NCI-H1092 treated with DMSO at 0.1 percent for 48 hours (cell line): ENCODE measurements at places on chromosomes 13 and 19.

GRCh38 chr13:110873639-110874507, 41.0 kb downstream of the ANKRD10 start:
- no peak for DNase-seq

GRCh38 chr19:16087940-16088339, 11.6 kb downstream of the TPM4 start:
- DNase-seq = no peak

DNA sequence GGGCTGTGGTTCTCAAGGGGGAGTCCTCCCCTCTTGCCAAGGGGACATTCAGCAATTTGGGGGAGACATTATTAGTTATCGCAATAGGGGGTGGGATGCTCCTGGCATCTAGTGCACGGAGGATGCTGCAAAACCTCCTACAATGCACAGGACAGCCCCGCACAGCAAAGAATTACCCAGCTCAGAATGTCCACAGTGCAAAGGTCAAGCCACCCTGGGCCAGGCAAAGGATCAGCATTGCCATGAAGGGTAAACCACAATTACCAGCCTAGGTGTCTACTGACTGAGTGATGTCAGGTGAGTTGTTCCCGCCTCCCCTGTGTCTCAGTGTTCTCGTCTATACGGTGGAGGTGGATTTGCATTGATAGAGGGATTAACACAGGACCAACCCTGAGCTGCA, 2.4 kb upstream of the METTL21C start:
- DNase-seq = no peak

GRCh38 chr19:23415561-23416191, 20.4 kb upstream of the ZNF91 start:
- DNase-seq = peak; percentile 15

- DNase-seq = no peak
These were observed 1.7 kb upstream of the CADM4 start for GRCh38 chr19:43641333-43641732.

GRCh38 chr13:36954542-36954941, 34.5 kb upstream of the SMAD9 start:
- DNase-seq = no peak
